Stimulated activated CD8-positive, alpha-beta memory T cell treated with anti-CD3 and anti-CD28 coated beads, Interleukin-4, amount 100 ng/mL, for 4 hours (primary cell): ENCODE measurements at places on chromosomes 13 and 19.

DNA sequence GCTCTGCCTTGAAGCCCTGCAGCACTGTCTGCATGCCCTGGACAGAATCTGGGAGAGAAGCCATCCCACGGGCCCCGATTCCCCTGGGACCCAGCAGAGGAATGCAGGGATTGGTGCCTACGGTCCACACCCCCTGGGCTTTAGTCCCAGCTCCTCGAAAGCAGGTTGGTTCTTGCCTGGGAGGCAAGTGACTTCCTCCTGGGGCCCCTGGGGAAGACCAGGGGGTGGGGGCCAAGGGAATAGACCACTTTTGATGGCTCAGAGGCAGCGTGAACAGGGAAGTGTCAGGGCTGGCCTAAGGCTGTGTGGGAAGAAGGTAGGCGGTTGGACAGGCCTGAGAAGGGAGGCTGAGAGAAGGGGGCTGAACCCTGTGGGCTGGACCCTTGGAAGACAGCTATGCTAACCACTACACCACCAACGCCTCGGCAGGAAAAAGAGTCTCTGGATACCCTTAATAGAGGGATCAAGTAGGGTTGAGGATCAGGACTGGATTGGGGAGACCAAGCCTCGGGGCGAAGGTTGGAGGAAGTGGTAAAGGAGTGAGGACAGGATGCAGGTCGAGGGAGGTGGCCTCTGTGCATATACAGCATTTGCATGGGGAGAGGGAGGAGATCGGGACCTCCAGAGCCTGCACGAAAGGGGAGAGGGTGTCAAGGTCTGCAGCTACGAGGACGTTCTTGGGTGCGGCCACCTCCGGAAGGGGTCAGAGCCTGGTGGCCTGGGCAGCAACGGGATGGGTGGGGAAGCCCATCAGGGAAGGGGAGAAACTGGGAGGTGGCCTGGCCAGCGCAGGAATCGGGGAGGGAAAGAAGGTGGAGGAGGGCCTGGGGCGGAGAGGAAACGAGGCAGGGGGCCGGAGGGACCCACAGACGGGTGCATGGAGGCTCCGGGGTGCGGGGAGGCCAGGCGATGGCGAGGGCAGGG lies 709 bp downstream of the DPP9 start:
- DNase-seq: no peak

DNA sequence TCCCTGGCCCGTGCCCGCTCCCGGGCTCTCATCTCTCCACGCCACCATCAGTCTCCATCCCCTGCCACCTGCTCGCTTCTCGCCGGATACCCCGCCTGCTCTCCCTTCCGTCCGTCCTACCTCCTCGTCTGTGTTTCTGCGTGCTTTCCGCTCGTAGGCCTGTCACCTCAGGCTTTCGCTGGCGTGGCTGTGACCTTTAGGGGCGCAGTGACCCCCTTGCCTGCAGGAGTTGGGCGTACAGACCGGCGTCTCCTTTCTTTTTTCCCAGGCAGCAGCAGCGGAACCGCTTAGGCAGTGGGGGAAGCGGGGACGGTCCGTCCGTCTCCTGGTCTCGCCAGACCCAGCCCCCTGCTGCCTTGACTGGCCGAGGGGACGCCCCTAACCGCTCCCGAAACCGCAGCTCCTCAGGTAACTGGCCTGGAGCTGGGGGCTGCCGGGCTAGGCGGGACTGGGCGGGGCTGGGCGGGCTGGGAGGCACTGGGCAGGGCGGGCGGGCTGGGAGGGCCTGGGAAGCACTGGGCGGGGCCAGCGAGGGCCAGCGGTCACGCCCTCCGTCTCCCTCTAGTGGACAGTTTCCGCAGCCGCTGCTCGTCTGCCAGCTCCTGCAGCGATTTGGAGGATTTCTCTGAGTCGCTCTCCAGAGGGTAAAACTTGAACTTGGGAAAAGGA lies 6.3 kb downstream of the PGLYRP1 start:
- peak; percentile 62 for DNase-seq

- DNase-seq: no peak
These were observed 447.3 kb downstream of the FGF9 start for GRCh38 chr13:22118158-22118557.

- no peak for DNase-seq
These were observed 148.5 kb downstream of the STK24 start for GRCh38 chr13:98428256-98428966.

DNA sequence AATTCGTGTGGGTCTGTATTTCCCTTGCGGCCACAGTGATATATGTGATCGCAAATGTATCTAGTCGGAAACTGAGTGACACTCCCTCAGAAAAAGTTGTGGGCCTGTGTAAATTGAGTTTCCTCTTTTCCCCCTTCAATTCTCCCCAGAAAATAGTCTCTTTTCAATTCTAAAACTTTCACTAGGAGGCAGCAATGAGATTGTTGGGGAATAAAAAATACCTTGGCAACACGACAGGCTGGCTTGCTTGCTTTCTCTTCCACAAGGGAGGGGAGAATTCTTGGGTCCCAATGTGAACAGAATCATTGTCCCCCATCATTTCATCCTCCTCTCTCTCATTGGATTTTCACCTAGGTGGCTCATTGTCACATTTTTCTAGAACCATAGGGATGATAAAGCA lies 3.7 kb upstream of the SOX21 start:
- DNase-seq: no peak

- no peak for DNase-seq
These were observed 18.1 kb upstream of the GTF3A start for GRCh38 chr13:27406178-27406939.

DNA sequence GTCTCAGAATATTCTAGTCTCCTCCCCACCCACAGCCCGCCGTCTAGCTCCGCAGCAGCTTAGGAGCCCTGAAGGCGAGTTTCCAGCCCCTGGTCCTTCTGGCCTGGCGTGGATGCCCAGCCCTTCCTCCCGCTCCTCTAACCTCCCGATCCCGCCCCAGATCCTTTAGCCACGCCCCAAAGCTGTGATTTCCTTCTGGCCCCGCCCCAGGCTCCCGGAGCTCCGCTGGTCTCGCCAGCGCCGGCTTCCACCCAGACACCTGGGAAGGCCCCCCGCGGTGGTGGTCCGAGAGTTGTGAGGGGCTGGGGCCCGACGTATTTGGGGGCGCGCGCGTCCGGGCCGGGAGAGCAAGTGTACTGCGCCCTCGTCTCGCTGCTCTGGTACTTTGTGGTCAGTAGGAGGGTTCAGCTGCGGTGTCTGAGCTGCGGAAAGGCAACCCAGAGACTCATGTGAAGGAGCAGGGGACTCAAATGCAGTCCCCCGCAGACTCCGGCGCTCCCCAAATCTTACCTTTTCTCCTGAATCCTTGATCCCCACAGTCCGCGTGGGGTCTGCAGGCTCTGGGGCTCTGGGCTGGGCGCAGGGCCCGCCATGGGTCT lies at the start of gene CGB7:
Gene CGB7, minus strand, starts transcription at position 114 of the 599 bp plus-strand sequence. CDS start 2,374 bp downstream, outside the sequence.
- no peak for DNase-seq

DNA sequence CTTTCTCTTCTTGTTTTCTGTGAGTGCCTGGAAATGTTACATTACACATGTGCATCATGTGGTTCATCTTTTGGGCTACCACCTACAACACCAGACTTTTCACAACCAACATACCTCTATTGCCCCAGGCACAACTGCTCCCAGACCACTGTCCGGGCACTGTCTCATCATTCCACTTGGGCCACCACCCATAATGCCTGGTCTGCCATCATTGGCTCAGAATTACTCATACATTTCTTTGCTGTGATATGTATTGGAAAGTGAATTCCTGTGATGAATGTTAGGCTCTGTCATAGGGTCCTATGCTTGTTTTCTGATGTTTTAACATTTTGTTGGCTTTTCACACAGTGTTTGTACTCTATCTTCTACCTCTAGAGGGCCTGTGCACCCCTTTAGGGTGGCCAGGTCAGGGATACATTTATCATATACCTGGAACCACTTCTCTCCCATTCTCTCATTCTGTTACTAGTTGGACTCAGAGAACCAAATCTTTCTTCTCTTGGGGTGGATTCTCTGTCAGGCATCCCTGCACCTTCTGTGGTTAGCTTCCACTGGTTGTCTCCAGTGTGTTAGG lies 172.8 kb downstream of the NHLRC3 start:
- no peak for DNase-seq

- DNase-seq: no peak
These were observed 186.2 kb downstream of the FOXO1 start for GRCh38 chr13:40480012-40480914.

DNA sequence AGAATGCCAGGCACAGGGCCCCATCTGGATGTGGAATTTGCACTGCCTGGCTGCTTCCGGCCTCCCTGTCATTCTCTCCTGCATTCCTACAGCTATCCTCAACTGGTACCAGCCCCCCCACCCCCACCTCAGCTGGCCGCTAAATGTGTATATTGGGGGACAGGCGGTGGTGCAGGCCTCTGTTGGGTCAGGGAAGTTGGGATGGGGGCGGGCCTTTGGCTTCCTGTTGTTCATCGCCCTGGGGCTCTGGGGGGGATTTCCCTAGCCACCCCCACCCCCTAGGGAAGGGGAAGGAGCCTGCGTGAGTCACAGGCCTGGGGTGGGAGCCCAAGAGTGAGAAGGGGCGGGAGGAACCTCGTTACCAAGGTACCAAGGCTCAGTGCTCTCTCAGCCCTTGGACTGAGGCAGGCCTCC lies 10.6 kb downstream of the POU2F2 start:
- DNase-seq: peak; percentile 67

DNA sequence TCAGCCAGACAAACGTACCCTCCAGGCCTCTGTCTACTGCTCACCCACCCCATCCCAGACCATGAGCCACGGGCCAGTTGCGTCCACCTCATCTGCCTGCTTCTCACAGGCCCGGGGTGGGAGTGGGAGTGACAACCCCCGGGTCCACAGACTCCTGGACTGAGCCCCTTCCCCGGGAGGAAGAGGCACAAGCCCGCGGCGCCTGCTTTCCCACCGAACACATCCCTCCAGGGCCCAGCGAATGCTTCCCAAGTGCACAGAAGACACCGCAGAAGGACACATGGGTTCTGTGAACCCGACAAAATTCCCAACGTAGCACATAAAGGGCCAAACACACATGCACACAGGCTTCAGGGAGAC lies 18.0 kb upstream of the PLPP2 start:
- no peak for DNase-seq

- DNase-seq: peak; percentile 46
These were observed 8.8 kb downstream of the GTPBP3 start for GRCh38 chr19:17346109-17346671.

DNA sequence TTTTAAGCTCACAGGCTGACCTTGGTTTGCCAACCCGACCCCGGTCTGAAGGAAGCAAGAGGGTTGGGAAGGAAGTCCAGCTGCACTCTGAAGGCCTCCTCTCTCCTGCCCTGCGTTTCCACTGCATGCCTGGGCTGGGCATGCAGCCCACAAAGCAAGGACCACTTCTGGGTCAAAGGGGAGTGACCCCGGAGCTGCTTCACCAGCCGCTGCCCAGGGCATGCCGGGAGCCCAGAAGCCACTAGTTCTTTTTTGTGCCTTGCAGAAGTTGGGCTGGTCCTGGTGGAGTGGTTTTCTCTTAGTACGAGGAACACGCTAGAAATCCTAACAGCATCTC lies 166.7 kb downstream of the FLT1 start:
- DNase-seq: no peak

DNA sequence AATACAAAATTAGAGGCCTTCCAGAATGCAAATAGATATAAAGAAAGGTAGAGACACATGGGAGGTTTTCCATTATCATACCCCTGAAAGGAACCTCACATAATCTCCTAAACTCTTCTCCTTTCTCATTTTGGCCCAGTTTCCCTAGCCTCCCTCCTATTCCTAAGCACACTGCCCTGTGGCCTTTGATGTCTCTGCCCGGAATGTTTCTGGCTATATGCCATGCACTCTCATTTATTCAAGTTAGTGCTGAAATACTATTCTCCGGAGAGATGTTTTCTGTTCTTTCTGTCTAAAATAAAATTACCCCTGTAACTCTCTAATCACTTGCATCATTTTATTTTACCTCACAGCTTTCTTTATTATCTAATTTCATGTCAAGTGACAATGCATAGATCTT lies 1287.7 kb downstream of the SLITRK5 start:
- no peak for DNase-seq

GRCh38 chr13:46903748-46904147 lies 6.9 kb upstream of the HTR2A start:
- DNase-seq: no peak

DNA sequence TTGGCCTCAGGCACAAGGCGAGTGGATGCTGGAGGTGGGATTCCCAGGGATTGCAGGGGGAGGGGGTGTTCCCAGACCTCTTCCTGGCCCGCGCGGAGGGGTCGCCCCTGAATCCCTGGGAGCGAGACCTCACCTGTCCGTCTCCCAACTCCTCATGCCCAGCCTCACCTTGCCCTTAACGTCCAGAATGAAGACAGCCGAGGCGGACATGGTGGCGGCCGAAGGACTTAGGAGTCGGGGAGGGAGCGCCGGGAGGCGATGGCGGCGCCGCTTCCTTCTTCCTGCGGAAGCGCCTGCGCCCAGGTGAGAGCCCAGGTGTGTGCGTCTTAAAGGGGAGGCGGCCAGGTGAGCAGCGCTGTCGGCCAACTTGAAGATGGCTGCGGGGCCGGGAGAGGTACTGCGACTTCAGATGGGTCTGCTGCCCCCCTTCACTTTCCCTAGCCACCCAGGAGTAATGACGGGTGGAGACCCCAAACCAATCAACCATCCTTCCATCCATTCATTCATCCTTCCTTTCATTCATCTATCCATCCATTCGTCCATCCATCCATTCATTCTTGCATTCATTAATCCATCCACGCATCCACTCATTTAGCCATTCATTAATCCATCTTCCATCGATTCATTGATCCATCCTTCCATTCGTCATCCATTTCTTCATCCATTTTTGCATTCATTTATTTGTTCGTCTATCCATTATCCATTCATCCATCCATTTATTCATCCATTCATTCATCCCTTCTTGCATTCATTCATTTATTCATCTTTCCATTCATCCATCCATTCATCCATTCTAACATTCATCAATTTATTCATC lies at the start of gene AP1M2:
Gene AP1M2, minus strand, starts transcription at position 291 of the 817 bp plus-strand sequence. Its CDS starts 81 bp downstream, at position 210.
- no peak for DNase-seq

- DNase-seq: no peak
These were observed 1437.6 kb downstream of the UQCRFS1 start for GRCh38 chr19:27775395-27775794.

DNA sequence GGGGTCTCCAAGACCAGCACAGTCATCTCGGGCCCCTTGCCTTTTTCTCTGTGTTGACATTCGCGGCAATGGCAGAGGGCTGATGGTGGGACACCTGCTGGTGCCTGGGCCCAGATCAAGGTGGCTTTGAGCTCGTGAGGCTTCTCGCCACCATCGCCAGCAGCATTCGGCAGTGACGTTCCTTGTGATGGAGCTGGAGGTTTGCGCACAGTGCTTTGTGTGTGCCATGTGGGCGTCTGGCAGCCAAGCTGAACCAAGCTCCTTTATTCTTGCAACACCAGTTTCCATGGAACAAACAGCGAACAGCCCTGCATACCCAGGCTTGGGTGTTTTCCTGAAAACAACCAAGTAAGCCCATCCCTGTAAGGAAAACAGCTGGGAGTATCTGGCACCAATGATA lies 9.1 kb upstream of the TMEM255B start:
- no peak for DNase-seq
